WTC11 (cell line): ENCODE measurements at places on chromosomes 4 and X.

DNA sequence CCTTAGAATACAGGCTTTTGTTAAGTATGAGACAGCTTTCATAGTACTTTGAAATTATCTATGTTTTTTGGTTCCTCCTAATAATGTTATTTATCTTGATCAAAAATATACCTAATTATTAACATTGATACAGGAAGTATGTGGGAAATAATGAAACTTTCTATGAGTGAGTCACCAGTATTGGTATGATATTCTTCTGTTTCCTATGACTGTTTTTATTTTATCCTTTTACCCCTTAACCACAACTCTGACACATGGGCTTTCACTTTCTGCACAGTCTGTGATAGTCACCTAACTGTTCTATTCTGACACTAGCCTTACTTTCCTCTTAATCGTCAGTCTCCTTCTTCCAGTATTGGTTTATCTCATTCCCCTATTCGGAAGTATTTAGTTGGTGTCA, 4.7 kb downstream of the THAP9 start:
- DNase-seq = no peak

DNA sequence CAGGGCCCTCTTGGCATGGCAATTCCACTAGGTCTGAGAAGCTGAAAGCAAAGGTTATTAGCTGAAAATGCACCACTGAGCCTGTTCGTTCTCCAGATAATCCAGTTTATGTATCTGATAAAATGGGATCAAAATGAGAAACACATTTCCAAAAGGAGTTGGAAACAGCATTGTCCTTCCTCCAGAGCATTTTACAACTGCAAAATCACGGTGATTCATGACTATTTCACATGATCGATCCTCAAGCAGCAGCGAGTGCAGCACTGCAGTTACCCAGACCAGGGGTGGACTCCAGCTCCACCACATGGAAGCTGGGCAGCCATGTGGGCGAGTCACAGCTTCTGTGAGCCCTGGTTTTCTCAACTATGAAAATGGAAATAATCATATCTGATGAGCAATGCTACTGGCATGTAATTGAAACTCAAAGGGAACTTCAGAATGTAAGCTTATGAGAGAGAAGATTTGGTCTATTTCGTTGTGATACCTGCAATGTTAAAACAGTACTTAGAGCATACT, 78.7 kb upstream of the MSX1 start:
- DNase-seq = no peak

DNA sequence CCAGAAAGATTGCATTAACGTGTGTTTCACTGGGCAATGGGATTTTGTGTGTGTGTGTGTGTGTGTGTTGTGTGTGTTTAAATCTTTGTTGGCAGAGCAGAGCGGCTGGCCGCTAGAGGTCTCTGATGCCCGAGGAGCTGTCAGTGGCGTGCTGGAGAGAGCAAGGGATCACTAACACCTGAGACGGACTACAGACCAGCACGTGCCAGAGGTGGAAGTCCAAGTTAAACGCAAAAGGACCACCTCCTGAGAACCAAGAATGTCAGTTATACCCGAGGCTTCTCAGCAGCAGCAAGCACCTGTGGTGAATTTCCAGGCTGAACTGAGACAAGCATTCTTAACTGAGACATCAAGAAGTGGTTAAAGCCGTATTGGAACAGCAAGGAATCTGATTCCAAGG, 9.0 kb upstream of the SLC25A14 start:
- peak; percentile 65 for DNase-seq

DNA sequence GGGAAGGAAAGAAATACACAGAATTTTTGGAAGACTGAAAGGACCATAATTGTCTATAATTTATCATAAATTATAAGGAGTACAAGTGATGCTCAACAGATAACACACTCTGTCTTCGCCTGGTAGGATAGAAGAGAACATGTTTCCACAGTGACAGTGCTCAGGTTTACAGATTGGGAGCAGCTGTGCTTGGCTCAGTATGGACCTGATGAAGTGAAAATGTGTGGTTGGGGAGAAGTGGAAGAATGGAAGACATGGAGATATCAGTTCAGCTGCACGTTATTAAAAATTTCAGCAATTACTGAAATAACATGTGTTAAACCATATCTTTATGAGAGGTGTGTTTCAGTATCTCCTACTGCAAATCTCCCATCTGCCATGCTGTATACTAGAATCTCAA, 90.6 kb downstream of the TLL1 start:
- DNase-seq = no peak

DNA sequence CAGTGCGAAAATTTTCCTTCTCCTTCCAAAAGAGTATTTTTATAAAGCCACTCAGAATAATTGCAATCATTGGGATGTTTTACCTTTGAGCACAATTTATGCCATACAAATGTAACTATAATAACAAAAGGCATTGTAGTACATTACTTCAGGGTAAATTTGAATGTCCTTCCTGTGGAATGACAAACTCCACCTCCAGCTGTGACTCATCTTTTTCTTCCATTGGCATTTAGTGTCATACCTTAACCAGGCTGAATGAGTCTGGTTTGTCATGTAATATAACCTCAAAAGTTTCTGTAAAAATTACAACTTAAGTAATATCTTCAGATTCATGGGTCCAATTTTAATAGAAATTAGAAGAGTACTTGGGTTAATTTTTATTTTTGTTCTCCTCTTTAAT, 93.3 kb downstream of the TMEM47 start:
- no peak for DNase-seq

GRCh38 chr4:189802884-189803283, 137.8 kb upstream of the FRG1 start:
- peak; percentile 20 for DNase-seq

DNA sequence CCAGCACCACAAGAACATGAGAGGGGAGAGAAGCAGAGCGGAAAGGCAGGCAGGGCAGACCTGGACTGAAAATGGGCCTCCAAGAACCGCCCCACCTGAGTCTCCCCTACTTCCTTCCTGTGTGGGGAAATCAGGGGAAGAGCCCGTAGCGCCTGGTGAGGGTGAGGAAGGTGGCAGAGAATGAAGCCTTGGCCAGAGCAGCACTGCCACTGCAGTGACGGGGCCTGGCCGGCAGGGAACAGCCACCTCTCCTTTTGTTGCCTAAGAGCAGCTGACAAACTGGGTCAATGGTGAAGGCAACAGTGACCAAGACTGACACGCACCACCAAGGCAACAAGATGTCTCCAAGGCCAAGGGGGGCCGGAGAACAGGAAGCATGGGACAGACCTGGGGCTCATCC, 58.4 kb upstream of the CBR4 start:
- DNase-seq = peak; percentile 13

GRCh38 chr4:44256414-44256813, 192.2 kb downstream of the KCTD8 start:
- DNase-seq = no peak

GRCh38 chr4:179124957-179125356, 1682.7 kb upstream of the AGA start:
- no peak for DNase-seq

DNA sequence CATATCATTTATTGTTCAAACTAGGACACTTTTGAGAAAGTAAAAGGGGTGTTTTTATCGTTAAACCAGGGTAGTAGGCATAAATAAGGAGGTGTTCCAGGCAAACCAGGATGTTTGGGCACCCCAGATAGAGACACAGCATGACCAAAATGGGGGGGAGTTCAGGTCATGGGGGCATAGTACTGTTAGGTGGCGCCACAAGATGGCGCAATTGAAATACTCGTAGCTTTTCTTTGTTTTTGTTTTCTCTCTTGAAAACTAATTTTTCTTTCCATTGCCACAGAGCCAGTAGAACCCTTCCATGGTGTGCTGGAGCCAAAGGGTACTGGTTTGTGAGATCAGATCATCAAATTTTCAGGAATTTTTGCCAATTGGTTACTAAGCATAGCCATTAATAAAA, 283.4 kb downstream of the BCOR start:
- DNase-seq = no peak

DNA sequence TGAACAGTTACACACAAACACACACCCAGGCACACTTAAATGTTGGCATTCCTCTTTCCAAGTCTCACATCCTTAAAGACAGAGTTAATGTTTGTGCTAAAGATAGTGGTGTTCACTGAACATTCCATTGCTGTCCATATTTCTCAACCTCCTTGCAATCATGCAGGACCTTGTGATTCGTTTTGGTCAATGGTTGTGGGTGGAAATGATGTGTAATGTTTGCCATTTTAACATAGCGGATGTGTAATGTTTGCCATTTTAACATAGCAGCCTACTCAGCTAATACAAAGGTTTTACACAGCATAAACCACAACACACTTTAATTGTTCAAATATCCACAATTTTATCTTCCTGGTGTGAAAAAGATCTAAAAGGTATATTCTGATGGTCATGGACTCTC, 93.9 kb downstream of the CEP44 start:
- no peak for DNase-seq

DNA sequence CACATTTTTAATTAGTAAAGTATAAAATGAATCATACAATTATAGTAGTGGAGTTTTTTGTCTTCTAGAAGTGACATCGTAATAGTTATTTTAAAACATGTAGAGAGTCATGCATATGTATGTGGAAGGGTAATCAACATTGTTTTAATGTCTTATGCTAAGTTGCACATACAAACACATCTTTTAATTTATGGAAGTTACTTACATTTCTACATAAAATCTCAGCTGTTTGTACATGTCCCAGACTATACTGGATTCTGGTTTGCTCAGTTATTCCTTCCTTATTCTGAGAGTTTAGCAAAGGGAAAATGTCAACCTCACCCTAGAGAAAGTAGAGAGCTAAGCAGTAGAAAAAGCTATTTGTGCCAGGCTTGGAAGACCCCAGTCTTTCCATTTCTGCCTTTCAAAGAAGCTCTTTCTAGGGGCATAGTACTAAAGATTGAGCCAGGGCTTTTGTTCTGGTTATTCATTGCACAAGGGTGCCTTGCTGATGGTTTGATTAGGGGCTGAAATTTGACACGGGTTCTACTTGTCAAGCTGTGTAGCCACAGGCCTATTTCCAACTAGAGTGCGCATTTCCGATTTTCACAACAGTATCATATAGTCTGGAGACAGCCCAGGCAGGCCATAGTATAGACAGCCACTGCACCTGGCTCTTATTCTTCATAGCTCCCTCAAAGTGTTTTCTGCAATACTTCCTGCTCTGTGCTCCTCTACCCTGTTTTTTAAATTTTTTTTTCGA, 106.3 kb downstream of the RPA4 start:
- no peak for DNase-seq

- no peak for DNase-seq
Measured at GRCh38 chrX:45134775-45135174, 65.9 kb downstream of the DIPK2B start.

DNA sequence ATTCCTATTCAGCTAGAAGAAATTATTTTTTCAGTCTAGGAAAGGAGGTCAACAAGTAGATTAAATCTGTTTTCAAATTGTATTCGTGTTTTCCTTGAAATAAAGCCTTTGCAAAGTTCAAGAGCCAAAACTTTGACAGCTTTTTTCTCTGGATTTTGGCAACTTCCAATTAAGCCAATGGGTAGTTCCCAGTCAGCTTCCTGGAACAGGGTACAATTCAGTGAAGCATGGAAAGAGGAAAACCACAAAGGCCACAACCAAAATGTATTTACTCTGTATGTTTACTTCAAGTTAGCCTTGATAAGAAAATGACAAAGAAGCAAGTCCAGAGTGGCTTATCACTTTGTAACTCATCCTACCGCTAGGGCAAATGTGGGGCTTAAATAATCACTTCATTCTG, 188.6 kb downstream of the COMMD8 start:
- DNase-seq = no peak

DNA sequence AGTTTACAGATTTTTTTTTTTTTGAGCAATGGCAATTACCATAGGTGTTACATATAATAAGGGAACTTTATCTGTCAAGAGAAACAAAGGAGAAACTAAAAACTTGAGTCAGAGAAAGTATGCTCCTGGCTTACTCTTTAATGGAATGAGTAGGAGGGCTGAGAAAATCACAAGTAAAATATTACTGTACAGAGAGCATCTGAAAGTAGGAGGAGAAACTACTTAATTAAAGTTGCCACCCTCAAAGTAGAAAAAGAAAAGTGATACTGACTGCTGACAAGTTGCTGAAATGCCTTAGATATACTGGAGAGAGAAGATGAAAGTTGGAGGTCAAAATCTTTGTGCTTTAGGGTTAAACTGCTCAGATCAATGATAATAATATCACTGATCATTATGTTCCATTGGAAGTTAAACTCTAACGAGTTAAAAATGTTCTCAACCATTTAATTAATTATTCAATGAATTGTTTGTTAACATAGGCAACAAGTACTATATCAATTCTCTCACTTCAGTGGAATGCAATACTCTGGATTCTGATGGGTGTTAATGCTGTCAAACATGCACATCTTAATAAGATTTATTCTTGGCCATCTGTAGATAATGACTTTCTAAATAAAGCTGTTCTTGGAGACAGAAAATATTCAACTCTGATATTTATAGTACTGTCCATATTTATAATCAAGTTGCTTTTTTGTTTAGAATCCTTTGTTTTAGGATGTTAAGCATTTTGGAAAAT, 61.2 kb upstream of the CAMK2D start:
- DNase-seq = no peak

DNA sequence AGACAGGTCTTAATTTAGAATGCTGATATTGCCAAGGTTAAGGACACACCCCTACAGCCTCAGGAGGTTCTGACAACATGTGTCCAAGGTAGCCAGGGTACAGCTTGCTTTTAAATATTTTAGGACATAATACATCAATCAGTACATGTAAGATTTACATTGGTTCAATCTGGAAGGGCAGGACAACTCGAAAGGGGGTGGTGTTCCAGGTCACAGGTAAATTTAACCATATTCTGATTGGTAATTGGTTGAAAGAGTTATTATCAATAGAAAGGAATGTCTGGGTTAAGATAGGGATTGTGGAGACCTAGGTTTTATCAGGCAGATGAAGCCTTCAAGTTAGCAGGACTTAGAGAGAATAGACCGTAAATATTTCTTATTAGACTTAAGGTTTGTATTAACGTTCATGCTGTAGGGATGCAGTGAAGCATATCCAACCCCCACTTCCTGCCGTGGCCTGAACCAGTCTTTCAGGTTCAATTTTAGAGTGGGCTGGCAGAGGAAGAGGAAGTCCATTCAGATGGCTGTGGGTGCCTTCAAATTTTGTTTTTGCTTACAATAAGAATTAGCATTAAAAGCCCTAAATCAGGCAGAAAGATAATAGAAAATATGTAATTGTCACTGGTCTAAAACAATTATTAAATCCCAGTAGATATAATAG, 136.5 kb upstream of the GALNTL6 start:
- no peak for DNase-seq

GRCh38 chr4:37393889-37394288, 149.3 kb downstream of the NWD2 start:
- DNase-seq = no peak
